ENCODE measurements at places on chromosomes 11 and 22. TPM values are rescaled to one million over a fixed set of nuclear protein-coding genes. Genes with fewer than 3 reads are reported as not detected.

The KDM4E gene
- not detected for total RNA-seq

The ZNHIT2 gene
- 1.5 TPM for total RNA-seq

The C11orf86 gene
- not detected for total RNA-seq

The POTEH gene
- total RNA-seq = not detected

The ANKK1 gene
- total RNA-seq = 0.22 TPM

The PIWIL4 gene
- total RNA-seq = 1.1 TPM

The ACP2 gene
- 24.3 TPM for total RNA-seq

The SAA4 gene
- total RNA-seq = not detected

The MRGPRF gene
- 0.56 TPM for total RNA-seq

The SCGB1D2 gene
- not detected for total RNA-seq

The HTR3B gene
- total RNA-seq = not detected

The C11orf91 gene
- total RNA-seq = not detected

The C11orf42 gene
- total RNA-seq = not detected

GRCh38 chr11:76495019-76495418, 50.2 kb downstream of the EMSY start:
- no peak for DNase-seq

GRCh38 chr11:35182317-35182939, 43.5 kb downstream of the CD44 start:
- DNase-seq = no peak

DNA sequence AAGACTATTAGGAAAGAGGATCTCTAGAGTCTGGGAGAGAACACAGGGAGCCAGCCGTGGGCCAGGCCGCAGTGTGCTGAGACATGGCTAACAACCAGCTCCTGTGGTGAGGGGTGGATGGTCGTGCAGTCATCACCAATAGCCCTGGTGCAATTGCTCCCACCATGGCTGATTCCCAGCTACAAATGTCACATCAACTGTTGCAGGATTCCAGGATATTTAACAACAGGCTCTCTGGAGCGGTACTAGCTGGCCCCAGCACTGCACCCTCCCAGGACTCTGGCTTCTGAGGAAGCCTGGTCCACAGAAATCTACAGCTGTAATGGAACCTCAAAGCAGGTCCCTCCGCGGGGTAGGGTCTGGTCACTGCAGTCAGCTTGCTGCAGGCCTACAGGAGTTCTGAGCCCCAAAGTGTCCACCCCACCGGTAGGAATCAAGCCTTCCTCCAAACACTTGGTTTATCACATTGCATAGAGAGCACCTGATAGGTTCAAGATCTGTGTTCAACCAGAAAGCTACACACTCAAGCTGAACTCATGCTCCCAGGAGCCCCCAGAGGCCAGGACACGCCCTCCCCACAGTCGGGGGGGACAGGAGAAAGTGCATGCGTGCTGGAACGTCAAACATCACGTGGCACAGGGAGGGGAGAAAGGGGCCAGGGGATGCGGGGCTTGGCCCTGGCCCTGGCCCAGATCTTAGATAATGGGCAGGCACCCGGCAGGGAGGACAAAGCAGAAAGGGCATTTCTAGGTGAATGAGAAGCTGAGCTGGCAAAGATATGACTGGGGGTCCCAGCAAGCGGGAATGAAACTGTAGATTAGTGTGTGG, 609.0 kb downstream of the TBC1D22A start:
- no peak for DNase-seq

DNA sequence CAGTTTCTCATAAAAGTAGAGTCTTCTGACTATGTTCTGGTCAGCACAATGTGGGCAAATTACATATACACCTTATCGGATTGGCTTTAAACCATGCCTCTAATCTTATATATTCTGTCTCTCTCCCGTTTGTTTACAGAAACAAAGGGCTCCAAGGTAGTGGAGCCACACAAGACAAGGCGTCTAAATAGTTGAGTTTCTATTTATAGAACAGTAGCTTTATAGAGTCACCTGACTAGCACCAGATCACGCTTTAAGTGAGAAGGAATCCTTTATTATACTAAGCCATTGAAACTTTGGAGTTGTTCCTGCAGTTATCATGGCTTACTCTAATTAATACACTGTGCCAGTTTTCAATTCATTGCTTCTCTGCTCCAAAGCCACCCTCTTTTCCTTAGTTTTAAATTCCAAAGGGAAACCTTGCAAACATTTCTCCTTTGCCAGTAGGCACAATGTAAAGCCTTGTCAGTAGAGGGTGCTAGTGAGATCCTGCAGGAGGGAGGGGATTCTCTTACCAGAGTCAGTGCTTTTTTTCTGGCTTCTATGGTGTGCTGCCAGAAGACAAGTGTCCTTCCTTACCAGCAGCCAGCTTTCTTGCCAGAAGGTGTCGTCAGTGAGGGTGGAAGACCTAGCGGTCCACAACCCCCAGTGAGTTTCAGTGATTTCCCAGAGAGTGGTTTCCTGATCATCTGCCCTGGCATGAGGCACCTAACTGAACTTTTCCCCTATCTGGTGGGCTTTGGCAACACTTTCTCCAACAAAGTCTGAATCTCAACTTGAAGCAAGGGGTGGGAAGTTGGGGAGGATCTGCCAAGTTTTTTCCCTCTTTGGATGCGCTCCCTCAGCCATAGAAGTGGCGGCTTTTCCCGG, 71.7 kb downstream of the RAB38 start:
- peak; percentile 90 for DNase-seq

DNA sequence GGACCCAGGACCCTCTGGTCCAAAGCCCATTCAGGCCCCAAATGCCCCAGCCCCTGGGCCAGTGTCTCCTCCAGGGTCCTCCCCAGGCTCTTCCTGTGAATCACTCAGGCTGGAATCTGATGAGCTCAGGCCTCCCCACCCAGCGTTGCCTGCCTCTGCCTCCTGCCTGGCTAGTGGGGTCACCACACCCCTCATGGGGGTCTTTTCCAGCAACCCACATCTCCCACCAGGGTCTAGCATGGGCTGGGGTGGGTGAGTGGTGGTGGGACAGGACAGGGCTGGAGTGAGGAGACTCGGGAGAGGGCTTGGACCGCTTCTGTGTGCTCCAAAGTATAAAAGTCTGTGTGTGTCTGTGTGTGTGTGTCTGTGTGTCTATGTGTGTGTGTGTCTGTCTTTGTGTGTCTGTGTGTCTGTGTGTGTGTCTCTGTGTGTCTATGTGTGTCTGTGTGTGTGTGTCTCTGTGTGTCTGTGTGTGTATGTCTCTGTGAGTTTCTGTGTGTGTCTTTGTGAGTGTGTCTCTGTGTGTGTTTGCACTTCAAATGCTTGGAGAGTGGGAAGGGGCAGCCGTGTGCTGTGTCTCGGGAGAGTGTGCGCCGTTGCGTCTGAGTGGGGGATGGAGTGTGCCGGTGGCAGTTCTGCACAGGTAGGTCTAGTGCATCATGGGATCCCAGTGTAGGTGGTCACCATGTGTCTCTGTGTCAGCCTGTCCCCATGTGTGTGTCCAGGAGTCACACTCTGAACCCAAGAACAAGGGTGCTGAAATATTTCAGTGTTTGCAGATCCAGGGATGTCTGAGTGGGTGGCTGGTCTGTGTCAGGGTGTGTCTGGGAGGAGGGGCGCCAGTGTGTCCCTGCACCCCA, 8.8 kb downstream of the RIN1 start:
- no peak for DNase-seq

DNA sequence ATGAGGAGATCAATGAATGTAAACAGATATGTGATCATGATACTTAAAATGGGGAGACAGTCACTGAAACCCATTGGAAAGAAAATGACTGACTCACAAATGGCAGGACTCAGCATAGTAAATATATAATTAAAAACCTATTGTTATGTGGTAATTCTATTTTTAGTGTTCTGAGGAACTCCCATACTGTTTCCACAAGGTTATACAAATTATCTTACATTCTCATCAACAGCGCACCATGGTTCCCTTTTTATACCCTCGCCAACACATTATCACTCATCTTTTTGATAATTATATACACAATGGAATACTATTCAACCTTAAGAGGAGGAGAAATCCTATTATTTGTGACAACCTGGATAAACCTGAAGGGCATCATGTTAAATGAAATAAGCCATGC, 17.1 kb downstream of the OR5B21 start:
- DNase-seq = no peak

- peak; percentile 8 for DNase-seq
Measured at GRCh38 chr11:75982309-75982708, 167.3 kb downstream of the UVRAG start.

GRCh38 chr11:74720596-74721478, 10.4 kb downstream of the CHRDL2 start:
- no peak for DNase-seq

DNA sequence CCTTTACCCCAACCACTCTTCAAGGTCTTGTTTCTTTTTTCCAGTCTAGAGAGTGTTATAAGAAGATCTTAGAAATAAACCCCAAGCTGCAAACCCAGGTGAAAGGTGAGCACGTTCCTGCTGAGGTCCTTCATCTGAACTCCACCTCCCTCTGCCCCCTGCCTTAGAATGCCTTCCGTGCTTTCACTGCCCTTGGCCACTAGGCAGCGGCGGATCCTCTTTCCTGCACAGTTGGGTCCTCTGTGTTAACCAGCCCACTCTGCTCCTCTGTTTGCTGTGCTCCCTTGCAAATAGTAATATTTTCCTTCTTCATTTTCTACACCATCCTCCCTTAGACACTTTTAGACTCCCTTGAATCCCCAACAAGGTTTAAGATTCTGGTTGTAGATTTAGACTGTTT, 24.3 kb downstream of the TTC12 start:
- DNase-seq = no peak

DNA sequence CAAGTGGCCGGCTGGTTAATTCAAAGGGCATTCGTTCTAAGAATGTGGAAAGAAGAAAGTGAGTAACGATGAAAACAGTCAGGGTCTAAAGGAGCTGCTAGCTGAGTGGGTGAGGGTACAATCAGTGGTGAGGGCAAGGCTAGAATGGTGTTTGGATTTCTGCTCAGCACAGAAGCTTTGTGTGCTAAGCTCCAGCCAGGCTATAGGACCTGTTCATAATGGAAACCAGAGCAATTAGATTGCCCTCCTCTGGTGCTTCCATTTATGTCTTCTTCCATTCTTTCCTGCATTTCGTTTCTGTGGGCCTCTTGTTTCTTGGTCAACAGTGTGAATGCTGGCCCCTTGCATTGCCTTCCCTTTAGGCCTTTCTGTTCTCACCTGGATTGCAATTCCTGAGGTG, 572.9 kb upstream of the CHORDC1 start:
- DNase-seq = peak; percentile 65

DNA sequence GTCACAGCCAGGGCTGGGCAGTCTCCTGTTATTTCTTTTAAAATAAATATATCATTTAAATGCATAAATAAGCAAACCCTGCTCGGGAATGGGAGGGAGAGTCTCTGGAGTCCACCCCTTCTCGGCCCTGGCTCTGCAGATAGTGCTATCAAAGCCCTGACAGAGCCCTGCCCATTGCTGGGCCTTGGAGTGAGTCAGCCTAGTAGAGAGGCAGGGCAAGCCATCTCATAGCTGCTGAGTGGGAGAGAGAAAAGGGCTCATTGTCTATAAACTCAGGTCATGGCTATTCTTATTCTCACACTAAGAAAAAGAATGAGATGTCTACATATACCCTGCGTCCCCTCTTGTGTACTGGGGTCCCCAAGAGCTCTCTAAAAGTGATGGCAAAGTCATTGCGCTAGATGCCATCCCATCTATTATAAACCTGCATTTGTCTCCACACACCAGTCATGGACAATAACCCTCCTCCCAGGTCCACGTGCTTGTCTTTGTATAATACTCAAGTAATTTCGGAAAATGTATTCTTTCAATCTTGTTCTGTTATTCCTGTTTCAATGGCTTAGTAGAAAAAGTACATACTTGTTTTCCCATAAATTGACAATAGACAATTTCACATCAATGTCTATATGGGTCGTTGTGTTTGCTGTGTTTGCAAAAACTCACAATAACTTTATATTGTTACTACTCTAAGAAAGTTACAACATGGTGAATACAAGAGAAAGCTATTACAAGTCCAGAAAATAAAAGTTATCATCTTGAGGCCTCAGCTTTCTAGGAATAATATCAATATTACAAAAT, 13.4 kb downstream of the OR51B4 start:
- DNase-seq = no peak

GRCh38 chr11:45756384-45757010, 48.5 kb upstream of the SLC35C1 start:
- DNase-seq = no peak

- DNase-seq = peak; percentile 48
Measured at GRCh38 chr11:125211191-125211947, 46.8 kb downstream of the PKNOX2 start.

DNA sequence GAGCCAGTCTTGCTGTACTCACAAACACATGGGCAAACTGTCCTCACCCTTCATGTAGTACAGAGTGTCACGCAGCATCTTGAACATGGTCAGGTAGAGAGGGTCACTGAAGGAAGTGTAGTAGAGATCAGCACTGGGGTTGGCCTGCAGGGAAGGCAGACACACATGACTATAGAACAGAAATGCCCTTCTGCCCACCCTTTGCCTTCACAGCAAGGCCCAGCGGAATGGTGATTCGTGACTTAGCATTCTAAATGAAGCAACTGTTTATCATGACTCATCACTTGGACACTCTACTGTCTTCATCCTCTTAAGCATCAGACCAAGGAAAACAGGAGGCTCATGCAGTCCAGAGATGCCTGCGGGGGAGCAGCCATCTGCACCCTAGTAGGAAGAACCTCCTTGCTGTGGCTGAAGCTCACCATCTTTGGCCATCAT, 33.4 kb downstream of the SERPIND1 start:
- no peak for DNase-seq

DNA sequence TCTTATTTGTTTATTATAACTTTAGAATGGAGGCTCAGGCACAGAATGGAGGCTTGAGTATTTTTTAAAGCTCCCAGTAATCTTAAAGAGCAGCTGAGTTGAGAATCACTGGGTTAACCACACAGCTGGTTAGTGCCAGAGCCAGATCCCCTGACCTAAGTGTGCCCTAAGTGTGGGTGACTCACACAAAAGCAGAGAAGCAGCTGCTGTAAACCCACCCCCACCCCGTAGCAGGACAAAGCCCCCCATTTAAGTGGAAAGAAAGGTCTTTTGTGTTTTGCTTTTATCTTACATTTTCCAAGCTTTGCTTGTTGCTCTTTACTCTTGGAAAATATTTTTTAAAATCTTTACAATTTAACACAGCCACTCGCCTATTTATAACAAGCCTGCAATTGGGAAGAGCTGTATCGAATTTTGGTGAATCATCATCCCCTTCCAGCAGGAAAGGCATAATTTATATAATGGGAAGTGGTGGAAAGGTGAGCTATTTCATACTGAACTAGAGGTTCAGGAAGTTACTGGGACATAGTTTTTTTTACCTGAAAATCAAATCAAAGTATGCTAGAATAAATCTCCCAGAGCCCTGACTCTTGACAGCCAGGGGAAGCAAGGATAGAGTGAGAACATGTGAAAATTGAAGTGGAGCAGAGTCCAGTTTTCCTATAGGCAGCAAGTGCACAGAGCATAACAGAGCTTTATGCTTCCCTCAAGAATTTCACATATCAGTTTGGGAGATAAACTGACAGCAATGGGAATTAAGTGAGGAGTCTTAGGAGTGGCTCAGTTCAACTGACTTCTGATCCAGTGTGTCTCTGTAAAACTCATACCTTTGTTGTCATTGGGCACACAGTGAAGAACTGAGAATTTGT, 405.7 kb downstream of the AASDHPPT start:
- peak; percentile 37 for DNase-seq

- DNase-seq = no peak
Measured at GRCh38 chr22:19181786-19182471, 3.4 kb upstream of the SLC25A1 start.
